Stomach (tissue), 19 donors: ENCODE measurements at places on chromosomes 12 and 14. TPM values are rescaled to one million over a fixed set of nuclear protein-coding genes. Genes with fewer than 3 reads are reported as not detected.

The CD27 gene
- not detected for total RNA-seq

DNA sequence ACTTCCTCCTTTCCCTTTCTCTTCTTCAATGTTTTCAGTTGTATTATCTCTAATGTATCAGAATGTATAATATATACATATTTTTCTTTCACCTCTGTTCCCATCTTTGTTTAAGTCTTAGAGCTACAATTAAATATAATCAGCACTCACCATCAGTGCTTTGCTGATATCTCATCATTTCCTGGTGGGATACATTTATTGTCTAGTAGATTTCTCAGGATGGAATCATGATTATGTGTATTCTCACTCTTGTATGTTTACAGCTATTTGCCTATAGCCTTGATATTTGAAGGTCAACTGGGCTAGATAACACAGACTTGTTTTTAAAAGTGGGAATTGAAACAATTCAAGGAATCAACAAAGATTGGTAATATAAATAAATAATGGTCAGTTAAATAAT, 124.9 kb upstream of the EEA1 start:
- DNase-seq: no peak

GRCh38 chr12:13044002-13044905, at the start of gene FAM234B:
FAM234B (plus strand) TSS chr12:13044381; CDS start chr12:13044404, 23 bp downstream.
- DNase-seq: peak; percentile 76

The TMEM121 gene
- total RNA-seq: 1.3 TPM

DNA sequence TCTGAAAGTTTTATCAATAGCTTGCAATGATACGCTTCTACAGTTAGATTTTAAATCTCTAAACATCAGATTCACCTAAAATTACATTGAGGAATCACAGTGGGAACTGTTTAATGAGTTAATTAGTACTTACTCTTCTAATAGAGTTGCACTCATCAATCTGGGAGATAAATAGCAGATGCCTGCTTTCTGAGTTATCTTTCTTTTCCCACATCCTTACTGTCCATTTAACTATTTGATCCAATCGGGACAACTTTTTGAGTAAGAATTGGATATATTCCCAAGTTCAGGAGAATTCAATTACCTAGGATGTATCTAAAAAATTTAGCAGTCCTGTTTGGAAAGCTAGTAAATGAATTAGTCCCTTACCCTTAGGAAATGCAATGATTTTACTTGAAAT, 162.3 kb downstream of the KCNH5 start:
- DNase-seq: no peak

GRCh38 chr14:24443053-24443665, 583 bp upstream of the SDR39U1 start:
- DNase-seq: no peak

The SLC25A47 gene
- total RNA-seq: not detected

- DNase-seq: peak; percentile 91
Measured at GRCh38 chr14:94342334-94342934, 19.3 kb upstream of the SERPINA6 start.

The ABCD2 gene
- 0.58 TPM for total RNA-seq

DNA sequence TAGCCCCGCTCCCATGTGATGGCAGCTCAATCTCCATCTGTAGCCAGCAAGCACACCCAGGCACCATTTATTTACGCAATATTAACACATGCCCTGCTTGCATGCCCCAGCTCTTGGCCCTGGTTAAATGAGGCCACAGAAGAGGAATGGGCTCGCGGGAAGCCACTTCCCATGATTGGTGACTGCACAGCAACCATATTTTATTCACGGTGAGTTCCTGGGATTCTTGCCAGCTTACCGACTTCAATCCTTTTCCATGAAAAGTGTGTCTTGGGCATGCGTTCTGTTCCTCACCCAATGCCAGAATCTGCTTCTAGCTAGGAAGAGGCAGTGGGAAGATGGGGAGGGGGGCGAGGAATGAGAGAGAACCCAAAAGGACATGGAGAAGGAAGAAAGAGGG, 54.7 kb downstream of the PITPNM2 start:
- no peak for DNase-seq

The CEP83 gene
- 24.6 TPM for total RNA-seq

DNA sequence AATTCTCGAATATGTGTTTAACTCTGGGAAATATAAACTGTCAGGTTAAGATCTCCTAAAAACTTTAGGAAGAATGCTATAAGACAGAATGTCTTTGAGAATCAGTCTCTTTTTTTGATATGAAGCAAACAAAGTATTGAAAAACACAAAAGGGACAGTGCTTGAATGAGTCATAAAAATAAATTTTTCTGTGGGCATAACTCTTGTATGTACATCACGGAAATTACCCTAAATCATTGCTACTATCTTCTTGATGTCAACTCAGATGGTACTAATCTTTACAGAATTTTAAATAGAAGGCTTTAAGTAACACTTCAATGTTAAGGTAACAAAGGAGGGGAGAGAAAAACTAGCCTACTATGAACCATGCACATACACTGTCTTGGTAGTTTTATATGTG, 244.0 kb upstream of the AMIGO2 start:
- no peak for DNase-seq

The FOXN4 gene
- not detected for total RNA-seq

GRCh38 chr12:131074221-131075083, 120.7 kb downstream of the ADGRD1 start:
- peak; percentile 24 for DNase-seq

The TBX3 gene
- 5.7 TPM for total RNA-seq

GRCh38 chr14:24920265-24921075, 129.5 kb downstream of the STXBP6 start:
- DNase-seq: no peak

DNA sequence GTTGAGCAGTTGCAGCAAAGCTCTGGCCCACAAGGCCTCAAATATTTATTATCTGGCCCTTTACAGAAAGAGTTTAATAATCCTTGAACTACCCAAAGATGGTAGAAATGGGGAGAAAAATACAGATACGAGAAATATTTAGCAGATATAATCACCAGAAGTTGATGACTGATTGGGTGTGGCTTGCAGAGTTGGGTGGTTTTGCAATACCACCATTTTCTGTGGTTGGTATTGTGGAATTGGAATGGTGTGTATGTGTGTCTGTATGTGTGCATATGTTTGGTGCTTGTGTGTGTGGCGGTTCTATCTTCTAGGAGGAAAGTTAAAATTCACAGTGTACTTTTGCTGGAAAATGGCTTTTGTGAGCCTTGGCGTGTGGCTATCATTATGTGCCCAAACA, 85.4 kb upstream of the MANSC4 start:
- DNase-seq: no peak

- DNase-seq: no peak
Measured at GRCh38 chr12:6758506-6759095, 5.7 kb upstream of the MLF2 start.

DNA sequence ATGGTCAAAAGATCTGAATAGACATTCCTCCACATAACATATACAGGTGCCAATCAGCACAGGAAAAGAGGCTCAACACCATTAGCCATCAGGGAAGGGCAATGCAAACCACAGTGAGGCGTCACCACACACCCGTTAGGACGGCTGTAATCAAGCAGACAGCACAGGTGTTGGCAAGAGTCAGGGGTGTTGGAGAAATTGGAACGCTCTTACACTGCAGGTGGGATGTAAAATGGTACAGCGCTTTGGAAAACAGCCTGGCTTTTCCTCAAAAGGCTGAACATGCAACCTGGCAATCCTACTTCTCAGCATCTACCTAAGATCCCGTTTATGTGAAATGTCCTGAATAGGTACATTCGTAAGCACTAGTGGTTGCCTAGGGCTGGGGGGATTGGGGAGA, 21.5 kb upstream of the MMP17 start:
- no peak for DNase-seq

DNA sequence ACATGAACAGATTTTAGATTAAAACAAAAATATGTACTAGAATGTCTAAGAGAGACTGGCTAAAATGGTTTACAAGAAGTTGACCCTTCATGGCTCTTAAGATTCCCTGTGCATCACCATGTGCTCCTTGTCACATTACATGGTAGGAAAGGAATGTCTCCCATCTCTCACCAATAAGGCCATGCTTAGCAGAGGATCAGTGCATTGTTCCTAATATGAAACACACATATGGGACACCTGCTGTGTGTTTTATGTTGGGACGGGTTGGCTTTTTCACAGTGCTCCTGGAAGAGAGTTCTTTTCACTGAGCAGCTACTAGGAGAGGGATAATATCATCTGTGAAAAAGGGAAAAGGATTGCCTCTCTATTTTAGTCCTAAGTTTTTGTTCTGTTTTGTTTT, 9.6 kb downstream of the PFKM start:
- DNase-seq: no peak

GRCh38 chr12:122895320-122895703, 612 bp downstream of the VPS37B start:
- peak; percentile 61 for DNase-seq

The SLC6A13 gene
- total RNA-seq: not detected

- DNase-seq: no peak
Measured at GRCh38 chr12:64780132-64780530, 20.9 kb upstream of the GNS start.

GRCh38 chr12:105253866-105254513, 18.0 kb upstream of the APPL2 start:
- DNase-seq: peak; percentile 23

DNA sequence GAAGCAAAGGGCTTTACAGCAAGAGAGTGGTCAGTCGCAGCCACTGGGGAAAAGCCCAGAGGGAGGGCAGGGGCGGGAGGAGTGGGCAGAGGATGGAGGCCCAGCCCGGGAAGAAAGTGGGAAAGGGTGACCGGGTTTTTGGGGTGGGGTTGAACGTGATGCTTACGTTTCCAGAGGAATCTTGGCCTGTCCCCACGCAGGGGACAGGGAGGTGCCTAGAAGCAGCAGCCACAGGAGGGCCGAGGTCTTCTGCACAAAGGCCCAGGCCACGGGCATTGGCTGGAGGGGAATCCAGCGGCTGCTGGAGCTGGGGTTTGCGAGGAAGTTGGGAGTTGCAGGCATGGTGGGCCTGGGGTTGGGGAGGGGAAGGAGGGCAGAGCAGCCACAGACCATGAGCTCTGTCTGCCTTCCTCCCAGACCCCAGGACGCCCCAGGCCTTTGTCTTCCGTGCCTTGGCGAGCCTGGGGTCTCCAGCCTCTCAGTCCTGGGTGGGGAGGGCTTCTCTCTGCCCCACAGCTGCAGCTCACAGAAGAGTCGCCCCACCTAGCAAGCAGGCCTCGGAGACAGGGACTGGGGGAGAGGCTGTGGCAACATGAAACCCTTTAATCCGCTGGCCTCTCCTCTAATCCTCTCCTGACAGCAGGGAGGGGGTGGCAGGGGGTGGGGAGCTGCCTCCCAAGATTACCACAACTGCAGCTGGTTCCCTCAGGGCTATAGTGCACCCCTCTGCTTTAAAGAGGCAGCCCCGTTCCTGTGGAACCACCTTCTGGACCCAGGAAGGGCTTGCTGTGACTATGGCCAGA, at the start of gene CACNA2D4:
Gene CACNA2D4 (minus strand): TSS at position 572 of the 803 bp plus-strand sequence. CDS start 179 bp downstream, at position 393.
- DNase-seq: peak; percentile 22

GRCh38 chr12:113227686-113228391, 6.6 kb downstream of the TPCN1 start:
- no peak for DNase-seq

GRCh38 chr12:31785318-31785717, 56.5 kb upstream of the AMN1 start:
- no peak for DNase-seq

DNA sequence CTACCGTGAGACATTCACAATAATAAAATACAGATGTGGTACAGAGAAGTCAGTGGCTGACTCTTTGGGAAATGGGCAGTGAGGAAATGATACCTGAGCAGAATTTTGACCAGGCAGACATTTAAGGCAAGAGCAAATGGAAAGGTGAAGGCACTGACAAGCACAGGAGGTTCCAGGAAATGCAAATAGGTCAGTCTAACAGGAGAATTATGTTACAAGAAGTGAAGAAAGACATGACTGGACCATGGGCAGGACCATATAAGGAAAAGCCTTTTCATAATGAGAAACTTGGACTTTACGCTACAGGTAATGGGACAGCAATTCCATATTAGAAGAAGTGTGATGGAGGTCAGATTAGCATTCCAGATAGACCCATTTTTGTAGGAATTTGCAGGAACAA, 338.9 kb downstream of the PDZRN4 start:
- DNase-seq: no peak

- DNase-seq: no peak
Measured at GRCh38 chr12:106269150-106269771, 21.4 kb upstream of the CKAP4 start.

DNA sequence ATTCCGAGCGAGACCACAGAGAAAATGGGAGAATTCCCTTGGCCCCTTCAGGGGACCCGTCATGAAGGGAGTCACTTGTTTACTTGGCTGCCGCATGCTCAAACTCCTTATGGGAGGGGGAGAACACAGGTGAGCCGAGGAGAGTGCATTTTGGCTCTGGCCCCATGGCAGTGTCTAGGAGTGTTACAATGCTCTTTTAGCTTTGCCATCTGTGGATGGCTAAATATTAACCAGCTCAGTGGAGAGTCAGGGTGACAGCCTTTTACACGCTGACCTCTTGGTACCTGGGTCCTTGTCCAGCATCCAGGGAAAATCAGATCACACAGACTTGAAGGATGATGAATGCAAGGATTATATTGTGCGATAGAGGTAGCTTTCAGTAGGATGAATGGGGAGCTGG, 146.4 kb upstream of the ATXN7L3B start:
- no peak for DNase-seq

GRCh38 chr12:64145226-64145625, 76.9 kb downstream of the KICS2 start:
- no peak for DNase-seq

GRCh38 chr12:1505576-1505975, 88.8 kb downstream of the FBXL14 start:
- DNase-seq: no peak

DNA sequence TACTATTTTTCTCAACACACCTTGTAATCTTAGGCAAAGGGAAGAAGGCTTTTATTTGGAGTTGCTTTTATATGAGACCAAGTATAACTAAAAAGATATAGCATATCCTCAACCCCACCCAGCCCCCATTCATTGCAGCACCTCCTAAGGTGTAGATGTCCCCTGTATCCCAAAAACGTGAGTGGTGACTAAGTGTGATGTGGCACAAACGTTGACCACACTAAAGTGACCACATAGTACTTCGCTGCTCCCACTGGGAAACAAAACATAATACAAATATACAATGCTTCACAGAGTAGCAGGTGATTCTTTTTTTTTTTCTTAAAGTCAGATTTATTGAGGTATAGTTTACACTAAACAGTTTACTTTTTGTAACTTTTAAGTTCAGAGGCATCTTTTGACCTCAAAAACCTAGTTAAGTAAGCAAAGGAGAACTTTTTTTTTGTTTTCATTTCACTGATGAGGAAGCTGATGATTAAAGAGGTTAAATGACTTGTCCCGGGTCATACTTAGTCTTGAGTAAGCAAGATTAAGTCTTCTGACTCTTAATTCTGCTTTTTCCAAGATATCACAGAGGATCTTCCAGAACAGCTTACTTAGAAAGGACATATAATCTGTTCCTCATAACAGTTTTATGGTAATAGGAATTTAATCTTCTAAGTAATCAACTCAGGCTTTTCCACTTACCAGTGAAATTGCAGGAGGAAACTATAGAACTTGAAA, 245.2 kb upstream of the PLEKHG7 start:
- DNase-seq: no peak
